ENCODE measurements at places on chromosomes 11 and 22.

DNA sequence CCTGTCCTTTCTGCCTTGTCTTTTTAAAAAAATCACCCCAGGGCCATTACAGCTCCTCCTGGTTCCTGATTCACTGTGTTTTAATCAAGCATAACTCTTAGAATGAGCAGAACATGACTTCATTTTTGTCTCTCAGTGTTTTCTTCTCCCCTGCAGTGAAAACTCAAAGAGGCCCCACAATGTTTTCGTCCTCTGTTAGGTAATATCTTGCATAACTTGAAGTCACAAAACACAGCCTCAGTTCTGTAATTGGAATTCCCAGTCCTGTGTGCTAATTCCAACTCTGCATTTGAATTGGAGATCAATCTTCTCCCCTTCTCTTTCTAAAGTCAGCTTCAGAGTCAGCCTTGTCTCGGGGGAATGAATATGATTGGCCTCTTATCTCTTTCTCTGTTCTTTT, 186.5 kb upstream of the NAV2 start:
- no peak for DNase-seq

GRCh38 chr11:88521799-88522201, 184.3 kb upstream of the CTSC start:
- DNase-seq = no peak

DNA sequence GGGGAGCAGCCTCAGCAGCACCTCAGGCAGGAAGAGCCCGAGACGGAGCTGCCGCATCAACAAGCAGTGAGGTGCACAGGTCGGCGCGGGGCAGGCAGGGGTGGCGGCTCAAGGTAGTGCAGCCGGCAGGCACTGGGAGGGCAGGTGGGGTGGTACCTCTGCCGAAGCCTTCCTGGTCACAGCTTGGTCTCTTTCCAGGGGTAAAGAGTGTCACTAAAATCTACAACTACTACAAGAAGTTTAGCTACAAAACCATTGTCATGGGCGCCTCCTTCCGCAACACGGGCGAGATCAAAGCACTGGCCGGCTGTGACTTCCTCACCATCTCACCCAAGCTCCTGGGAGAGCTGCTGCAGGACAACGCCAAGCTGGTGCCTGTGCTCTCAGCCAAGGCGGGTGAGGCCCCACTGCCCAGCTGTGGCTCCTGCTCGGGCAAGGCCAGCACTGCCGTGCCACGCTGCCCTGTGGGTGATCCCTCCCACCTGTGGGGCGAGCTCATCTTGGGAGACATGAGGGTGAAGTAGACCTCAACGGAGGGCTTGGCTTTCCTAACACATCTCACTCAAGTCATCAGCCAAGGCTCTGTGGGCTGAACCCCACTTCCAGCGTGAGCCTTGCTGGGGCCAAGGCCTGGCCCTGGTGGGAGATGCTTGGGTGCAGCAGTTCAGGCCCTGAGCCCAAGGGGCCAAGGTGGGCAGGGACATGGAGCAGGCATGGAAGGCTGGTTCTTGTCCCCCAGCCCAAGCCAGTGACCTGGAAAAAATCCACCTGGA, 13.6 kb downstream of the GATD1 start:
- DNase-seq = no peak

- DNase-seq = peak; percentile 93
Measured at GRCh38 chr11:66051766-66052663, at the start of gene SF3B2. TSS of gene SF3B2 (plus strand) at chr11:66052364. CDS start at chr11:66052385, 21 bp downstream.

DNA sequence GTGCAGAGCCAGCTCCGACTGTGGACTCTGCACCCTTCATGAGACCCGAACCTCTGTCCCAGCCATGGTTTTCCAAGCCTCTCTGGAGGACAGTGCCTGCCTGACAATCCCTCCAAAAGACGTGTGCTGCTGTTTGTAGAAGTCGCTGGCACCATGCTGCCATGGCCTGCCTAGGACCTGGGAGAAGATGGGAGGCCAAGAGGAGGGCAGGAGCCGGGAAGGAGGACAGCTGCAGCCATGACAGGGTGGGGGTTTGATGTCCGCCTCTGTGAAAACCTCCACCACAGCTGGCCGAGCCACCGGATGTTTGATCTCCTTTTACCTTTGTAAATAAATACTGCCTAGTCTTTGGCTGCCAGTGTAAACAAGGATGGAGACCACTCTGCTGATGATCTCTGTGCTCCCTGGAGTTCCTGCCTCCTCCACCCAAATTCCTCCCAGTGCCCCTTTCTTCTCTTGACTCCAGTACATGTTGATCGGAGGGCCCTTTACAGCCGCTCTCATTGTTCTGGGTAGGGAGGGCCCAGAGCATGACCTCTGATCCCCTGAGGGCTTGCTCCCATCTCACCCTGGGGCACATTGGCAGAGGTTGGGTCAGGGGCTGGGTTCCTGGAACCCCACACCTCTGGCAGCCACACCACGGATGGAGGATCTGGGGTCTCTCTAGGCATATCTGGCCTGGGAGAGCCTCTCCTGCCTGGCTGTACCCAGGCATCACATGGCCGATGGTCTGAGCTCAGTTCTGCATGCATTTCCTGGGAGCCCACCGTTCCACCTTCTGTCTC, 66.9 kb downstream of the BCR start:
- DNase-seq = no peak

GRCh38 chr22:25048659-25049647, 96.4 kb downstream of the KIAA1671 start:
- peak; percentile 64 for DNase-seq

DNA sequence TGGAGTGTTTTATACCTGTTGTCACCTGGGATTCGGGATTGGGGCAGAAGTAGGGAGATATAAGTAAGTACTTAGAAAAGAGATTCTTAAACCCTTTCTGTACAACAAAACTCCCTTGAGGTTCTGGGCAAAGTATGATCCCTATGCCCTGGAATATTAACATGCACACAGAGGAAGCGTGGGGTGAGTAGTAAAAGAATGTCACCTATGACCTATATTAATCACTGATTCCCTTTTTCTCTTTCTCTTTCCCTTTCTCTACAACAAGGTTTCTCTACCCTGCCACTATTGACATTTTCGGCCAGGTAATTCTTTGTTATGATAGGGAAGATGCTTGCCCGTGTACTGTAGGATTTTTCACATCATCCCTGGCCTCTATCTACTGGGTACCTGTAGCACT, 209.7 kb upstream of the PLET1 start:
- no peak for DNase-seq

DNA sequence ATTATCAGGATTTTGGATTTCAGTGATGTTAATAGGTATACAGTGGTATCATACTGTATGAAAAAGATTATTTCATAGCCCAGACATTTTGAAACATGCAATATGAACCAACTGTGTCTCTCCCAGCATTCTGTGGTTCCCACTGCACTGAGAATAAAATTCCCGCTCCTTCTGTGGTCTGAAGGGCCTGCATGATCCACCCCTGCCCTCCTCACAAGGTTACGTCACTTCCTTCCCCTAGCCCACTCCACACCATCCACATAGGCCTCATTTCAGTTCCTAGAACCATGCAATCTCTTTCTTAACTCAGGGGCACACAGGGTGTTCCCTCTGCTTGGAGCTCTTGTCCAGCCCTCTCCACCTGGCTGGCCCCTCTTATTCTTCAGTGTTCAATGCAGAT, 103.1 kb downstream of the TSPAN18 start:
- DNase-seq = no peak

All from AML-193 (cell line).